Fibroblast of lung (primary cell): ENCODE measurements at places on chromosomes 16 and 17. TPM values are rescaled to one million over a fixed set of nuclear protein-coding genes. Genes with fewer than 3 reads are reported as not detected.

FGF11 gene
- 0.33 and 1.3 TPM in 2 replicates for total RNA-seq

DNA sequence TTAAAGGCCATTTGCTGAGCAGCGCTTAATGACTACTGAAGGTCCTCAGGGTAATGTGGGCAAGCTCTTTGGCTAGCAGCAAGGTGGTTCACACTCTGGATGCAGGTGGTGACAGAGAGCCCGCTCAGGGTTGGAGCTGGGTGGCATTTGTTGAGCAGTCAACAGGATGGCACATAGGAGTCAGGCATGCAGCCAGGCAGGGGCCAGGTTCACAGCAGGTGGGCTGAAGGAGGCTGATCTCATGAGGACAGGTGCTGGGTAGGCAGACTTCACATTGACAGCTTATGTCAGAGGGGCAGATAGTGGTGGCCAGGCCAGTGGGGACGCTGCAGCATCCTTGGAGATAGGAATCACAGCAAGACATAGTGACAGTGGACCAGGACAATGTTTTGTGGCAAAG is 4.5 kb downstream of the KRTAP3-1 start:
- no peak for DNase-seq

DNA sequence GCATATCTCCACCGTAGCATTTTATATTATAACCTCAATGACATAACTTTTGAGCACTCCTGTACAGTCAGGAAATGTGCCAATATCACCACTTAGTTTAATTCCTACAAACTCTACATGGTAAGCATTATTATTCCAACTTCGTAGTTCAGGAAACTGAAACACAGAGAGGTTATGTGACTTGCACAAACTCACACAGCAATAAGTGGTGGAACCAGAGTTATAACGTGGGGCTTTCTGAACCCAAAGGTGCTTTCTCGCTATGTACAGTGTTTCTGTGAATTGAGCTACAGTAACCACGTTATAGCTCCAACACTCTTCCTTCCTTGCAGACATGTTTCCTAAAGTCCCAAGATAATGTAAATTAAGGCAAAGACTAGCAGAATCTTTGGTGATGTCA is 330.2 kb downstream of the GRIN2A start:
- no peak for DNase-seq

- DNase-seq: peak; percentile 72
These were observed 2.4 kb downstream of the DHRS7B start for GRCh38 chr17:21129023-21129681.

DNA sequence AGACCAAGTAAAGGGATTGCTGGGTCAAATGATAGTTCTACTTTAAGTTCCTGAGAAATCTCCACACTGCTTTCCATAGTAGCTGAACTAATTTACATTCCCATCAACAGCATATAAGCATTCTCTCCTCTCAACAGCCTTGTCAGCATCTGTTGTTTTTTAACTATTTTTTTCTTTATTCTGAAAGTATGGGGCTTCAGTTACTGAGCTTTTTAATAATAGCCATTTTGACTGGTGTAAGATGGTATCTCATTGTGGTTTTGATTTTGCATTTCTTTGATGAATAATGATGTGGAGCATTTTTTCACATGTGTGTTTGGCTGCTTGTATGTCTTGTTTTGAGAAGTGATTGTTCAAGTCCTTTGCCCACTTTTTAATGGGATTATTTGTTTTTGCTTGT is 2.5 kb downstream of the KRTAP2-2 start:
- DNase-seq: peak; percentile 79

GRCh38 chr17:45313421-45313771 is 3.4 kb downstream of the MAP3K14 start:
- no peak for DNase-seq

ABCA6 gene
- total RNA-seq: 12.9 and 23.1 TPM in 2 replicates

- no peak for DNase-seq
These were observed 22.7 kb downstream of the MYO15B start for GRCh38 chr17:75610103-75610984.

MMP28 gene
- 2.8 and 4.6 TPM in 2 replicates for total RNA-seq

GRCh38 chr16:87685766-87686165 is 80.0 kb downstream of the KLHDC4 start:
- DNase-seq: no peak

DNA sequence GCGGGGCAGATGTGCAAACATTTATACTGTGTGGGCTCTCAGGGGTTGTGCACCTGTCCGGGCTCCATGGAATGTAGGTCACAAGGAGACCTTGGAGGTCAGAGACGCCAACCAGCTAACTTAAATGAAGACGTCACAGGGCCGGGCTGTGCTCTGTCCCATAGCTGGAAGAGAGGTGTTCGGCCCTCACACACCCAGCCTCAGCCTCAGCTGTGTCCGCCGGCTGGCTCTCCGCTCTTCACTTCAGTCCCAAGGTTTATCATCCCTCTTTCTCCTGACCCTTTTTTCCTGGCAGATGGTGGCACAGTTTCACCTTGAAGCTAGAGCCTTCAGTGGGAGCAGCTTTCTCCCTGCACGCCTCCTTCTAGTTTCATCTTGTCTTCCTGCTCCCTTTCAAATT is 6.0 kb upstream of the RBFOX3 start:
- no peak for DNase-seq

ACSM5 gene
- total RNA-seq: not detected in 2 replicates

PRSS8 gene
- total RNA-seq: not detected in 2 replicates

- no peak for DNase-seq
These were observed 15.9 kb downstream of the MINK1 start for GRCh38 chr17:4849011-4849536.

DNA sequence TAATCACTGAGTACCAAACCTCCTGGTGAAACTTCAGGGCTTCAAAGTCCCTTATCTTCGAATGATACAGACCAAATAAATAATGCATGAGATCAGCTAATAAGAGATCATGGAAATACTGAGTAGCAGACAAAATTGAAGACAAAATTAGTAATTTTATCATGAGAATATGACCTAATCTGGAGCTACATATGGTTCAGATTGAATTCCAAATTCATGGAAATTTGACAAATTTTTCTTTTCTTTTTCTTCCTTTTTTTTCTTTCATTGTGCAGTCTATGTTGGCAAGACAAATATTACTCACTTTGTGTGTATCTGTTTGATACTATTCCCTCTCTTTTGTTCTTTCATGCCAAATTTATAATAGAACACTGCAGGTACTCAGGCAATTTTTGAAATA is 218.1 kb upstream of the KCNJ16 start:
- no peak for DNase-seq

C1QL1 gene
- total RNA-seq: 1.3 and 1.8 TPM in 2 replicates
